ENCODE measurements at places on chromosomes 12 and 14.

- DNase-seq, result no peak
Observed at GRCh38 chr14:105071326-105071725, 6.1 kb upstream of the GPR132 start.

DNA sequence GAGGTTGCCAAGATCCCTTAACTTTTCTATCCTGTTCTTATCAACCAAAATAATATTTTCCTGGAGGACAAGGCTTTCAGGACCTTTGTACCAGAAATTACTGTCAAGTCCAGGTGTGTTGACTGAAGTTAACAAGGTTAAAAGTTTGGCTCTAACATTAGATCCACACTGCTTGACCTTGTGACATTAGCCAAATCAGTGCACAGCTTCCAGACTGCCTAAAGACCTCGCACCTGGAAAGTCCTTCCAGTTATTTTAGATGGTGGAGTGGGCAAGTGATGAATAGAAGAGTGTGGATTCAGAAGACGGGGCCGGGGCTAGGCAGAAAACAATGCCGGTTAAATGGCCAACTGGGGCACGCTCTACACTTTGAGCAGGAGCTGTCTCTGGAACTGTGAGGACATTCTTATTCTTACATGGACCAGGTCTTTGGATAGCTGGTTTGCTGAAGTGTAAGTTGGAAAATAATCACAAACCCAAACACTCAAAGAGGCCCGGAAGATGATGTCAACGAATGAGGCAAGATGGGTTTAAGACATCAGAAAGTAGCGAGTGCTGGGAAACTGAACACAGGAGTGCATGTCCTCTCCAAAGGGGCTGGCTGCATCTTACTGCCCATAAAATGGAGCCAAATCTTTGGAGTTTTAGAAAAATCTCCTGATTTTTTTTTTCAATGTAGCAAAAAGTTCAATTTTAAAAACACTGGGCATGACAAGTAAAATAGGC is 56.3 kb downstream of the NIN start:
- no peak for DNase-seq

GRCh38 chr14:35879654-35880249 is 53.6 kb downstream of the BRMS1L start:
- DNase-seq, result no peak

GRCh38 chr12:111453071-111453989 is 47.6 kb downstream of the SH2B3 start:
- no peak for DNase-seq

- no peak for DNase-seq
Observed at GRCh38 chr12:70448371-70448770, 82.3 kb downstream of the KCNMB4 start.

DNA sequence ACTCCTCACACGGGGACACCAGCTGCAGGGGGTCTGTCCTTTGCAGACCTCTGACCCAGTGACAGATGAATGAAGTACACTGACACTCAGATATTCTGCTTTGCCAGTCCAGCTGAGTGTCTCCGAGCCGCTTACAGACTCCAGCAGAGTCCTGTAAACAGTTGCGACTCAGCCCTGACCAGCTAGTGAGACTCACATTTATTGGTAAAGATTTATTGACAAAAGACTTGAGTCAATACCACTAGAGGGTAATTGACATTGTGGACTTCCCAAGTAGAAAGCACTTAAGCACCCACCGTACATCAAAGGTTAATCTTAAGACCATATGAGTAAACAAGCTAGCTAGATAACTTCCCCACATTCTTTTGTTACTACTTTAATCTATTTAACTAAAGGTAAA is 9.8 kb upstream of the FKBP4 start:
- no peak for DNase-seq

DNA sequence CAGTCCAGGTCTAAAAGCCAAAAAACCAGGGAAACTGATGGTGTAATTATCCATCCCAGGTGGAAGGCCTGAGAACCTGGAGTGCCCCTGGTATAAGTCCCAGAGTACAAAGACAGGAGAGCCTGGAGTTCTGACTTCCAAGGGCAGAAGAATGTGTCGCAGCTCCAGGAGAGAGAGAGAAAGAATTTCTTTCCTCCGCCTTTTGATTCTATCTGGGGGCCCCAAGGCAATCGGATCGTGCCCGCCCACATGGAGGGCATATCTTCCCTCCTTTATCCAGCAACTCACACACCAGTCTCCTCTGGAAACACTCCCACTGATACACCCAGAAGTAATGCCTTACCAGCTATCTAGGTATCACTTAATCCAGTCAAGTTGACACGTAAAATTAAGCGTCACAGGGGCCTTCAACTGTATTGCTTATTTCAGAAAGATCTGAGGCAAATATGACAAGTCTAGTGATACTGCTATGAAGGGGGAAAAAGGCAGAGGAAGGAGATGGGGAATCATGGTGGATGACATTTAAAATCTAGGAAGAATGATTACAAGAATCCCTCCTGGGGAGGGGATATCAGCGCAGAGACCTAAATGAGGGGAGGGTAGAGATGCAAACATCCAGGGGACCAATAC is 30.5 kb upstream of the LRP6 start:
- DNase-seq, result no peak

DNA sequence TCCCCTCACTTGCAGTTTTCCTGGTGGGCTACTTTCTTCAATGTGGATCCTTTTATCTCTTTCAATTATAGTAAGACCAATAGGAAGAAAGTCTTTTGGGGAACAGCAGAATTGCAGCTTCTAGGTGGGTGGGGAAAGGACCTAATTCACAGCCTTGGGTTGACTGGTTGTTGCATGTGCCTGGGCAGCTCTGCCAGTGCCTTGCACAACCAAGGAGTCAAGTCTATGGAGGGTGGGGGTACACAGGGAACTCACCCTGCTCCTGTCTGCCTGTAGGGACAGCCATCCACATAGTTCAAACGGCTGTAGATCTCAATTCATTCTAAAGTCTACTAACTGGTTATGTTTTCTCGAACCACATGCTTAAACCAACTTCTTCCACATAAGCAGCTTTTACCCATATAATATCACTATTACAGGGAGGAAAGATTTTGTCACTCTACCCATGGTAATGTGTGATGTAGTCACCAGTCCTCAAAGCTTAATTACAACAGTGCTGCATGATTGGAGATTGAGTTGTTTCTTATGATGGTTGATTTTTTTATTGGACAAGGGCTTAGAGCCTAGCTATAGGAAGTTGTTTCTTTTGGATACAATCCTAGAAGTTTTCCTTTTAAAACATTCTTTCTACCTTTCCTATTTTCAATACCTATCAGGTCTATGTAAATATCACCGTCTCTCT is 117.7 kb upstream of the FRMD6 start:
- no peak for DNase-seq

- DNase-seq, result no peak
Observed at GRCh38 chr12:14619741-14620501, 52.2 kb upstream of the PLBD1 start.

DNA sequence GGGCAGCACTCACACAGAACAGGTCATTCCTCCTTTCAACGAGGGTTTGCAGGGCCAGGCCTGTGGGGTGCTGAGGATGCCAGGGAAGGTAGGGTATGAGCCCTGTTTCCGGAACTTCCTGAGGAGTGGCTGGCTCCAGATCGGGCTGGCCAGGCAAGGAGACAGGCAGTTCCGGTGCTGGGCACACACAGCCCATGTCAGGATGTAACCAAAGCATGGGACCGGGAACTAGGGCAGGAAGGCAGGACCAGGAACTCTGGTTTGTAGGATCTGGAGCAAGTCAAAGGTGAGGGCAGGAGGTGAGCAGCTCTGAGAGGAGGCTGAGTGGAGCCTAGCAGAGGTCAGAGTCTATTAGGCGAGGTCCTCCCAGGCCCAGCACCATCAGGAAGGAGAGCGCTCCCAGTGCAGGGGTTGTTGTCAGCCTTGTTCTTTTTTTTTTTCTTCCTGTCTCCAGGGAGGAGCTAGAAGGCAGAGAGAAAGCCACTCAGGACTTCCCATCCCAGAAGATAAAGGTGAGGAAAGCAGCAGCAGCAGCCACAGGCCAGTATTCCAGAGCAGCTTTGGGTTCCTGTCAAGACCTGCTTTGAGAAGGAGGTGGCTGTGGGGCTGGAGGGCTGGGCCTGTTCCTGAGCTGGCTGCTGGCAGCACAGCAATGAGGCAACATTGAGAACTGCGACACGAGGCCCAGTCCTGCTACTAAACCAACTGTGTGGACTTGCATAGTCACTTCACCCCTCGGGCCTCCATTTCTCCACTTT is 49.0 kb upstream of the PTGR2 start:
- DNase-seq, result no peak

All from activated T-helper 2 cell treated with anti-CD3 and anti-CD28 coated beads, Interferon-gamma antibody, Interleukin-2, Interleukin-4, amounts not matched to agents 10 μg/mL and 5 μg/mL and 100 μg/mL, durations not matched to agents 14 hours and 24 hours and 36 hours (primary cell).